Thyroid gland (tissue), 4 donors: ENCODE measurements at places on chromosomes 4 and X. TPM values are rescaled to one million over a fixed set of nuclear protein-coding genes. Genes with fewer than 3 reads are reported as not detected.

CCSER1 gene
- total RNA-seq: 41.4 TPM

SLC6A14 gene
- total RNA-seq: not detected

MTNR1A gene
- total RNA-seq: not detected

DMD gene
- 20.2 TPM for total RNA-seq

RNF212 gene
- total RNA-seq: 6.7 TPM

MAGEA2B gene
- not detected for total RNA-seq

P2RY4 gene
- total RNA-seq: 0.56 TPM

VCX2 gene
- total RNA-seq: not detected

AFF2 gene
- total RNA-seq: 5.1 TPM

MAOA gene
- total RNA-seq: 333 TPM

NEIL3 gene
- total RNA-seq: 0.59 TPM

CSN1S1 gene
- total RNA-seq: not detected

TMPRSS11F gene
- not detected for total RNA-seq

FATE1 gene
- not detected for total RNA-seq

TLR1 gene
- total RNA-seq: 4.0 TPM

PLAC1 gene
- total RNA-seq: not detected

CENPC gene
- total RNA-seq: 49.4 TPM

SCML1 gene
- total RNA-seq: 11.8 TPM

PABPC5 gene
- 3.8 TPM for total RNA-seq

DNA sequence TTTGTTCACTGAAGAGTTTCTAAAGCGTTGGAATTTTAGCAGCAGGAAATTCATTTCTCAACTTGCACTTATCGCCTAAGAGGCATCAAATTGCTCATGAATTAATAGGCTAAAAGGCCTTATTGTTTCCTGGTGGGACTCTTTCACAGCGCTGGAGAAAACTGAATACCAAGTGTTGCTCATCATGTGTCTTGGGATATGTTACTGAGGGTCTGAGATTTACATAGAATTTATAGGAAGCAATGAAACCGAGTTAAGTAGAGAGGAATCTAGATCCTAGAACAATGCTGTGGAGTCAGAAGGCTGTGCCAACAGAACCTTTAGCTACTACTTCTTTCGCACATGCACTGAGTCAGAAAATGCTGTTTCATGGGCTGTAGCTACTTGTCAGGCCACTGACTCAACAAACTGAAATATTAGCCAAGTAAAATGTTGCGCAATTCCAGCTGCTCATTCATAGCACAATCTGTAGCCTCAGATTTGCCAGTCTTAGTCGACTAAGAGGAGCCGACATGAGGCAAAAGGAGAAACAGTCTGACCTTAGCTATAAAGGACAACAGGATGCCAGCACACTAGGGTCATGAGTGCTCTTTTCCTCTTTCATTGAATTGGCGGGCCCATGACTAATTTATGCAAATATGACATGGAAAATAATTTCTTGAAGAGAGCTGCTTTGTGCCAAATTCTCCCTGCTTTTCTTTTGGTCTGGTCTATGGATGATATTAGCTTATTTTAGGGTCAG is 35.9 kb upstream of the CXCL8 start:
- no peak overlapping the region for H3K4me3 ChIP-seq
- H3K27ac ChIP-seq: peak overlapping the region; percentile 92
- peaks cover 62% of the 10 kb centered on the region for H3K4me1 ChIP-seq
- DNase-seq: peak; percentile 66
- no peaks in the 10 kb centered on the region for H3K36me3 ChIP-seq

DNA sequence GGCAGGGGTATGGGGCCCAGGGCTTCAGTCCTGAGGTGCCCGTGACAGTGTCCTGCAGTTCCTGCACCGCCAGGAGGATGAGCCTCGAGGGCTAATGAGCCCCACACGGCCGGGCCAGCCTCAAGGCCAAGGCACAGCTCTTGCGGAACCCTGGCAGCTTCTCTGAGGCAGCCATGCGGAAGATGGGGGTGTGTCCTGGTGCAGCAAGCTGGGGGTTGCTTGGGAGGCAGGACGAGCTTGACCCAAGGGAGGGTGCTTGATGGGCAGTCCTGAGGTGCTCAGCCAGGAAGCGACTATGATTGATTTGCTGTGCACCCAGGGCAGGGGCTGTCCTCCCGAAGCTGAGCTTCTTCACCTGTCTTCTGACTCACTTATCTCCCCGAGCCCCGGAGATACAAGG is 9.1 kb upstream of the FGFR3 start:
- no peak overlapping the region for H3K27ac ChIP-seq
- H3K27me3 ChIP-seq: no peaks in the 10 kb centered on the region
- no peaks in the 10 kb centered on the region for H3K36me3 ChIP-seq
- no peaks in the 10 kb centered on the region for H3K4me1 ChIP-seq
- no peak overlapping the region for H3K4me3 ChIP-seq

GRCh38 chr4:67694662-67695061 is 6.3 kb downstream of the UBA6 start:
- H3K36me3 ChIP-seq: no peaks in the 10 kb centered on the region
- no peak for DNase-seq
- no peak overlapping the region for H3K4me3 ChIP-seq

GRCh38 chrX:7247346-7247745 is 99.4 kb upstream of the PUDP start:
- H3K27me3 ChIP-seq: no peaks in the 10 kb centered on the region
- H3K27ac ChIP-seq: no peak overlapping the region
- no peak for DNase-seq
- no peaks in the 10 kb centered on the region for H3K36me3 ChIP-seq
- H3K4me3 ChIP-seq: no peak overlapping the region

- no peak overlapping the region for H3K4me3 ChIP-seq
- H3K4me1 ChIP-seq: no peaks in the 10 kb centered on the region
- H3K36me3 ChIP-seq: no peaks in the 10 kb centered on the region
- no peak overlapping the region for H3K27ac ChIP-seq
- no peak for DNase-seq
Observed at GRCh38 chr4:122003335-122003734, 51.5 kb upstream of the TRPC3 start.

- H3K27me3 ChIP-seq: no peaks in the 10 kb centered on the region
- no peak overlapping the region for H3K4me3 ChIP-seq
Observed at GRCh38 chrX:73127700-73128241, 48.5 kb upstream of the PABPC1L2A start.

- no peaks in the 10 kb centered on the region for H3K36me3 ChIP-seq
- H3K4me1 ChIP-seq: no peaks in the 10 kb centered on the region
- H3K27ac ChIP-seq: no peak overlapping the region
- no peak overlapping the region for H3K4me3 ChIP-seq
Observed at GRCh38 chr4:175386776-175387507, 425.1 kb downstream of the GPM6A start.

DNA sequence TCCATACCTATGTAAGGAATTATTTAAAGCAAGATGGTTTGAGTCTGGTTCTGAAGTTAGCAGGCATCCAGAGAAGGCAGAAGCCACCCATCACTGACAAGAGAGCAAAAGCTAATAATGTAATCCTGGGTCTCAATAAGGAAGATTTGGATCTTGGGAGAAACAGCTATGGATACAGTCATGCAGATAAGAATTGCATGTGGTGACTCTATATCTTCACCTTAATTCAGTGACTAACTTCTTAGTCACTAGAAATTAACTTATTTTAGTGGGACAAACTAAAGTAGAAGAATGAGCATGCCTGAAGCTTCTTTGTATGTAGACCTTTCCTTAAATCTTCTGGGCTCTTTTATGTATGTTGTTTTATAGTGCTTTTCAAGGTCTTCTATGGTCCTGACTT is 66.6 kb downstream of the ATP10D start:
- H3K36me3 ChIP-seq: peaks cover 13% of the 10 kb centered on the region
- no peaks in the 10 kb centered on the region for H3K27me3 ChIP-seq
- no peaks in the 10 kb centered on the region for H3K4me1 ChIP-seq
- no peak for DNase-seq

GRCh38 chrX:110402850-110403221 is 44.2 kb downstream of the RTL9 start:
- no peak overlapping the region for H3K4me3 ChIP-seq
- no peaks in the 10 kb centered on the region for H3K27me3 ChIP-seq
- no peaks in the 10 kb centered on the region for H3K36me3 ChIP-seq

DNA sequence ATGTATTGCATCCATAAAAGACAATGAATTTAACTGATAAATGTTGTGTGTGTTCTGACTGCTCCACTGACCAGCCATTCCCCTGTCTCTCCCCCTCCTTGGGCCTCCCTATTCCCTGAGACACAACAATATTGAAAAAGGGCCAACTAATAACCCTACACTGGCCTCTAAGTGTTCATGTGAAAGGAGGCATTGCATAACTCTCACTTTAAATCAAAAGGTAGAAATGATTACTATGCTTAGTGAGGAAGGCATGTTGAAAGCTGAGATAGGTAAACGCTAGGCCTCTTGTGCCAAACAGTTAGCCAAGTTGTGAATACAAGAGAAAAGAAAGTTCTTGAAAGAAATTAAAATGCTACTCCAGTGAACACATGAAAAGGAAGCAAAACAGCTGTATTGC is 152.7 kb downstream of the POU4F2 start:
- H3K36me3 ChIP-seq: no peaks in the 10 kb centered on the region
- H3K27ac ChIP-seq: no peak overlapping the region
- no peaks in the 10 kb centered on the region for H3K4me1 ChIP-seq
- H3K27me3 ChIP-seq: no peaks in the 10 kb centered on the region
- no peak overlapping the region for H3K4me3 ChIP-seq
- no peak for DNase-seq

- no peaks in the 10 kb centered on the region for H3K36me3 ChIP-seq
- H3K4me1 ChIP-seq: no peaks in the 10 kb centered on the region
- H3K27me3 ChIP-seq: no peaks in the 10 kb centered on the region
- no peak for DNase-seq
- no peak overlapping the region for H3K27ac ChIP-seq
- H3K4me3 ChIP-seq: no peak overlapping the region
Observed at GRCh38 chr4:20662851-20663250, 37.4 kb upstream of the PACRGL start.

DNA sequence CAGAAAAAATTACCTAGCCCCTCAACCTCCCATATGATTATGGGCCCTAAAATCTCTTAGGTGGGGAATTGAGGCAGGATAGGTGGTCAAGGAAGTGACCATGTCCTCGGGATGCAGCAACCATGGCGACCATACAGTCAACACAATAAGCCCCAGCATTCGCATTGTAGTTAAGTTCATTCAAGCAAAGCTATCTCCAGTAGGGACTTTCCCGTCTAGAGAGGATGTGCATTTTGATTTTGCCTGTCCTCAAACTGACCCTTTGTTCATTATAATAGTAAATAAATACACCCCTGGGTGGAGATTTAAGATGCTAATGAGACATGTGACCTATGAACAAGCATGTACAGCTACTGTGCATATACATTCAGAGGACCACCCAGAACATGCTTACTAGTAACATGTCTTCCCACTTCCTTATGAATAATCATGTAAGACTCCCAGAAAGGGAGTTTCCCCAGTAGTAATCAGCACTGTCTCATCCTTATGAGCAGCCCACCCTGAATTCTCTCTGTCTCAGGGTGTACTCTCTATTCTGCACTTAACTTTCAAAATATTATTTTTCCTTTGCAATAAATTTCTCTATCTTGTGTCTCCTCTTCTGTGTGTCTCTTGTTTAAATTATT is 74.3 kb downstream of the NUDT11 start:
- DNase-seq: no peak
- no peaks in the 10 kb centered on the region for H3K27me3 ChIP-seq
- H3K4me3 ChIP-seq: no peak overlapping the region
- H3K36me3 ChIP-seq: no peaks in the 10 kb centered on the region
- H3K27ac ChIP-seq: no peak overlapping the region

- H3K27me3 ChIP-seq: no peaks in the 10 kb centered on the region
- H3K27ac ChIP-seq: peak overlapping the region; percentile 72
- H3K4me1 ChIP-seq: peaks cover 5% of the 10 kb centered on the region
- no peak for DNase-seq
- no peaks in the 10 kb centered on the region for H3K36me3 ChIP-seq
Observed at GRCh38 chr4:139027776-139028175, 12.2 kb downstream of the NOCT start.

GRCh38 chr4:48602222-48602621 is 112.2 kb downstream of the ZAR1 start:
- H3K27ac ChIP-seq: no peak overlapping the region
- H3K4me3 ChIP-seq: no peak overlapping the region
- DNase-seq: no peak
- no peaks in the 10 kb centered on the region for H3K27me3 ChIP-seq
- H3K36me3 ChIP-seq: no peaks in the 10 kb centered on the region

GRCh38 chr4:125750399-125750798 is 435.6 kb downstream of the FAT4 start:
- no peak for DNase-seq
- no peak overlapping the region for H3K27ac ChIP-seq
- no peaks in the 10 kb centered on the region for H3K36me3 ChIP-seq
- no peak overlapping the region for H3K4me3 ChIP-seq
- no peaks in the 10 kb centered on the region for H3K4me1 ChIP-seq

- H3K27me3 ChIP-seq: peaks cover 59% of the 10 kb centered on the region
- no peak overlapping the region for H3K4me3 ChIP-seq
- H3K4me1 ChIP-seq: peaks cover 9% of the 10 kb centered on the region
- H3K36me3 ChIP-seq: no peaks in the 10 kb centered on the region
Observed at GRCh38 chr4:173524218-173525117, 5.6 kb downstream of the HAND2 start.

GRCh38 chrX:16033331-16033730 is 90.0 kb upstream of the GRPR start:
- no peaks in the 10 kb centered on the region for H3K4me1 ChIP-seq
- H3K4me3 ChIP-seq: no peak overlapping the region
- no peaks in the 10 kb centered on the region for H3K27me3 ChIP-seq
- no peak for DNase-seq
- H3K27ac ChIP-seq: no peak overlapping the region
- H3K36me3 ChIP-seq: no peaks in the 10 kb centered on the region

DNA sequence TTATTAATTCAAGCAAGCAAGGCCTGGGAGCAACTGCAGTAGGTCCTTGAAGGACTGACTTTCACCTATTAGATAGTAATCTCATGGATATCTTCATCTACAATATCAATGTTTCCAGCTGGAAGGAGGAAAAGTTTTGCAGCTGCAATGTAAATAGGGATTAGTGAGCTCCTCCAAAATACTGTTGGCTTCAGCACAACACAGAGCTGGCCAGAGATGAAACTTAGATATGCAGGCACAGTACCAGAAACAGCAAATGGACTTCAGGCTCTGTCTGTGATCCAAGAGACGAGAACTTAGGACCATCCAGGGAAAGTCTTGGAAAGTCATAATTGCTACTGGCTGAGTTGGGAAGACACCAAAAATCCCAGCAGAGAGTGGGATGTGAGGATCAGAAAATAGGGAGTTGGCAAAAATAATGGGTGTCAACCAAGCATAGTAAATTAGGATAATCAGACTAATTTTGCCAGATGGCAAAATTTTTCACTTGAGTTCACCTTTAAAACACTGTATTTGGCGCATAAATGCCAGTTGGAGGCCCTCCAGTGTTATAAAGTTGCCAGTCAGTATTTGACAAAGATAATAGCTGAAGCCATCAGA is 57.5 kb downstream of the PARM1 start:
- no peak overlapping the region for H3K4me3 ChIP-seq
- no peak overlapping the region for H3K27ac ChIP-seq
- DNase-seq: no peak
- H3K27me3 ChIP-seq: no peaks in the 10 kb centered on the region
- H3K36me3 ChIP-seq: no peaks in the 10 kb centered on the region
- peaks cover 9% of the 10 kb centered on the region for H3K4me1 ChIP-seq
